Activated CD4-positive, alpha-beta memory T cell treated with anti-CD3 and anti-CD28 coated beads for 36 hours (primary cell): ENCODE measurements at places on chromosomes 7 and 10.
A peak's percentile ranks its signal among the peaks of the same experiment; 100 is the strongest.

DNA sequence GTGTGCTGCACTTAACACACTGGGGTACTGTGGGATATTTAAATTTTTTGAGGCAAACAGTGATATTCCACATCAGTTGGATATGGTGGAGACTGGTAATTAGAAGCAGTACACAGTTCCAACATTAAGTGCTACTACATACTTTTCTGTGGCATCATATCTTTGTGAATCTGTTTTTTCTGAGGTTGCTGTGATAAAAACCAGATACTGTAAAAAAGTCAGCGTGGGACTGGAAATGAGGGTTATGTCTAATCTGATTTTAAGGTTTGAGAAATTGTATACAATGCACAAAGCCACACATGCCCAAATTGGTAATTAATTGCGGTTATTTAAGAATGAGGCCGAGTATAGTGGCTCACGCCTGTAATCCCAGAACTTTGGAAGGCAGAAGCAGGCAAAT lies 41.2 kb downstream of the TBC1D12 start:
- no peak for DNase-seq

GRCh38 chr7:91342346-91342745 lies 78.1 kb downstream of the FZD1 start:
- no peak for DNase-seq

DNA sequence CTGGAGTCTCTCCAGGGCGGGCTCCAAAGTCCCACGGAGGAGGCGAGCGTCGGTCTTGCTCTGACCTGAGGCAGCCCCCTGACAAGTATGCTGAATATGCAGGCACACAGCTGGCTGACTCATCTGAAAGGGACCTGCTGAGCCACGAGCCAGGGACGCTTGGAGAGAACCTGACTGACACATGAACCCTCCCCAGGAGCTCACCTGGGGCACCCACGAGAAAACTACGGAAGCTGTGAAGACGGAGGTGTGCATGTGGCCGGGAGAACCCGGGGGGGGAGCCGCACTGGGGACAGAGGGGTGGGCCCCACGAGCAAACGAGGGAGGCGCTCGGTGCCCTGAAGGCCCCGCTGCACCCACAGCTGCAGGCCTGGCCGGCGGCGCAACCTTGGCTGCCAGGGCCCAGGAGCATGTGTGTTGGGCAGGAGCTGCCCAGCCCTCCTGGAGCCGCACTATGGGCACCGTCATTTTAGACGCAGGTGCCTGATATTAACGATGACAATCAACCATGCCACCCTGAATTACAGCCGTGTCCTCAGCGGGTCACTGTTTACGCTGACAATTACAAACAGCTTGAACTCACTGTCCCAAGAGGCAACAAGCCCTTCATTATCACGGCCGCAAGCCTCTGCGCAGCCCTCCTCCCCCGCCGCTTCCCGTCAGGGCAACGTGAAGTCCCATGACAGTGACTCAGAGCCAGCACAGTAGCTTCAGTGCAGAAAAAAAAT lies 64.7 kb downstream of the DIP2C start:
- DNase-seq = no peak

- DNase-seq = peak; percentile 33
Observed at GRCh38 chr7:43612599-43613589, 30.0 kb downstream of the STK17A start.

DNA sequence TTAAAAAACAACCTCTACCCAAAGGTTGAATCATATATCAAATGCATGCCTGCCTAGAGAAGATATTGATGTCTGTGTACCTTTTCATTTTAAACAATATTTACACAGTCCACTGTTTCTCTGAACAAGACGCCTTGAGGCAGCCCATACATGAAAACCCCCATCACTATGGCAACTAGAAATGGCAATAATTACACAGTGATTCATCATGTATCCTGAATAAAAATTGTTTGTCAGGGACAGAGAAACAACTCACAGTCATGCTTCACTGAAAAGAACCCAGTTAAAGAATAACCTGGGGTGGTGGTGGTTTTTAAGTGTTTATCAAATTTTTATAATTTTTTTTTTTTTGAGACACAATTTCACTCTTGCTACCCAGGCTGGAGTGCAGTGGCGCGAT lies 19.7 kb downstream of the DNAJC12 start:
- no peak for DNase-seq

GRCh38 chr10:35889971-35890675 lies 248.0 kb upstream of the FZD8 start:
- DNase-seq = no peak

DNA sequence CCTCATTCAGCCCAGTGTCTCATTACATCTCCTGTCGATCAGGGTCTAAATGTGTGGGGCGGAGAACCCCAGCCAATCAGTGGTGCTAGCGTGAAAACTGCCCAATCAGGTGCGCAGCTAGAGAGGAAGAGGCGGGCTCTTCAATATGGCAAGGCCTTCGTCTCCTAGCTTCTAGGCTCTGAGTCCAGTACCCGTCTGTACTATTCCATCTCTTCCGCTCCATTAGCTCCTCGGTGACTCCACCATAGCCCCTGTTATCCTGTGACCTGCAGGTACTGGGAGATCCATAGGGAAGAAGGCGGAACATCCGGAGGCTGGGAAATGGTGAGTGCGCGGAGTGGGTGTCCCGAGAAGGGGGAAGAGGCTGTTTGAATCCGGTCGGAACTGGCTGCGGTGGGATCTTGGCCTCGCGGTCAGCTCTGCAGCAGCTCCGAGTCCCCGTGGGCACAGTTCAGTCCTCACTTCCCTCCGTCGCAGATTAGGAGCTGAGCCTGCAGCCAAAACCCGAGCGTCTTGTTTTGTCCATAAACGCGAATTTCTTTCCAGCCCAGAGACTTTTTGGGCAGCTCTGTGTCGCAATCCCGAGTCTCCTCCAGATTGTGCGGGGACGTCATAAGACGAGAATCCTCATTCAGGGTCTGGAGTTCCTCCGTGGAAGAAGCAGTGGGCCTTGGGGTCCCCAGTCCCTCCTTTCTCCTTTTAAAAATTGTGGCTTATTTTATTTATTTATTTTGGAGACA lies at the start of gene ZNF727:
TSS of gene ZNF727 (plus strand) at position 134 of the 740 bp plus-strand sequence. CDS start at position 322, 188 bp downstream.
- peak; percentile 17 for DNase-seq
